CD4-positive, alpha-beta T cell (primary cell): ENCODE measurements at places on chromosomes 6 and 20.

DNA sequence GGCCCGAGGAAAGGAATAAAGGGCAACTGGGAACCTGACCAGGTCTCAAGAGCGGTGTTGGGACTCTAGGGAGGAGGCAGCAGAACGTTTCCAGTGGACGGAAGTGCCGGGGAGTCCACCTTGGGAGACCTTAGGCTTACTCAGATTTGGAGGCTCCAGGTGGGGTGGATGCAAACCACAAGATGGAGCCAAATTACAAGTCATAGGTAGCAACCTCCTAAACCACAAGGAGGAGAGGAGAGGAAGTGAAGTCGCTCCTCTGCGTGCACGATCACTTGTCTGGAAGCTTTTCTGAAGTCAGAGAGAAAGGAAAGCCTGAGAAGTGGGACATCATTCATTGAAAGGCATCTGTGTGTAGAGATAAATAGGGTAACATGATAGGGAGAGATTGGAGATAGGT, 9.3 kb downstream of the HLA-DOA start:
- no peak for DNase-seq

- DNase-seq: no peak
These were observed 432.5 kb downstream of the CD109 start for GRCh38 chr6:74128536-74128935.

DNA sequence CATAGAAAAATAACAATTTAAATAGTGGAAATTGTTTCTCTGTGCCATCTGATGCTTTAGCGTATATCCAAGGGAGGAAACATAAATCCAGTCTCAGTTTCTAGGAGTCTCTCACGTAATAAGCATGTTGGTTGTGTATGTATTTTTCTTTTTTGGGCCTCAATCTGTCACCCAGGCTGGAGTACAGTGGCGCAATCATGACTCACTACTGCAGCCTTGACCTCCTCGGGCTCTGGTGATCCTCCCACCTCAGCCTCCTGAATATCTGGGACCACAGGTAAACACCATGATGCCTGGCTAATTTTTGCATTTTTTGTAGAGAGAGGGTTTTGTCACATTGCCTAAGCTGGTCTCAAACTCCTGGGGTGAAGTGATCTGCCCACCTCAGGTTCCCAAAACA, 78.6 kb upstream of the PLN start:
- no peak for DNase-seq

DNA sequence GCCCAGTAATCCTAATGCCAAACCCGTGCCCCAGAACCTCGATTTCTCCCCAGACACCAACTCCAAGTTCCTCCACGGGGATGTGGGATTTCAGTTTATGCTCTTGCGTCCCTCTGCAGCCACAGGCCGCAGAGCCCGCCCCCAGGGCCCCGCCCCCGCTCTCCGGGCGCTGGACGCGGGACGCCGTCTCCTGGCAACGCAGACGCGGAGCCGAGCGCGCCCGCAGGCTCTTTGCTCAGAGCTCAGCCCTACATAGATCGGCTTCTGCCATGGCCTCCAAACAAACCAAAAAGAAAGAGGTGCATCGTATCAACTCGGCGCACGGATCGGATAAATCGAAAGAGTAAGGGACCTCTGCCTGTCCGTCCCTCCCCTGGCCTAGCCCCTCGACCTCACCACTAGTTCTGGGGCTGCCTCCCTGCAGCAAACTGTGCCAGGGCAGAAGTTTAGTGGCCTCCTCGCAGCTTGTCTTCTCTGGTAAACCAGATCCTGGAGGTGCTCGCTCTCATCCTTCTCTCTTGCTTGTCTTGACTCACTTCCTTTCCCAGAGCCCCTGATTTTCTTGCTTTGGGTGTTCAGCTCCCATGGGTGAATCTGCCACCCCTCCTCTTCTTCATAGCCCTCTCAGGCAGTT, at the start of gene ADGB:
Gene ADGB, plus strand, starts transcription at position 201 of the 634 bp plus-strand sequence. Its CDS starts 69 bp downstream, at position 270.
- peak; percentile 17 for DNase-seq

DNA sequence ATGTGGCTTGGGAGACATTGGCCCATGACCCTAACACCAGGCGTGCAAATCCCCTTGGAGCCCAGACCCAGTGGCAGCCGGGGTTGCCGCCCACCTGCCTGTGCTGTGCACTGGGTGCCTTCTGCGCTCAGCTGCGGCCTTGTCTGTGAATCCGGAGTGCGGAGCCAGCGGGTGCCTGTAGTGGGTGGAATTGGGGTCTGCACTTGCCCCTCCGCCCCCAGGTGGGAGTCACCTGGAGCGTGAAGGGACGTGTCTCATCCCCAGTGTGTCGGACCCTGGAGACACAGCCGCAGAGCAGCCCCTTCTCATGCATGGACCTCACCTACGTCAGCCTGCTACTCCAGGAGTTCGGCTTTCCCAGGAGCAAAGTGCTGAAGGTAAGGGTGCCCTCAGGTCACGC, 22.9 kb upstream of the PYGB start:
- no peak for DNase-seq

GRCh38 chr6:132126150-132126549, 175.0 kb upstream of the CCN2 start:
- DNase-seq: no peak

DNA sequence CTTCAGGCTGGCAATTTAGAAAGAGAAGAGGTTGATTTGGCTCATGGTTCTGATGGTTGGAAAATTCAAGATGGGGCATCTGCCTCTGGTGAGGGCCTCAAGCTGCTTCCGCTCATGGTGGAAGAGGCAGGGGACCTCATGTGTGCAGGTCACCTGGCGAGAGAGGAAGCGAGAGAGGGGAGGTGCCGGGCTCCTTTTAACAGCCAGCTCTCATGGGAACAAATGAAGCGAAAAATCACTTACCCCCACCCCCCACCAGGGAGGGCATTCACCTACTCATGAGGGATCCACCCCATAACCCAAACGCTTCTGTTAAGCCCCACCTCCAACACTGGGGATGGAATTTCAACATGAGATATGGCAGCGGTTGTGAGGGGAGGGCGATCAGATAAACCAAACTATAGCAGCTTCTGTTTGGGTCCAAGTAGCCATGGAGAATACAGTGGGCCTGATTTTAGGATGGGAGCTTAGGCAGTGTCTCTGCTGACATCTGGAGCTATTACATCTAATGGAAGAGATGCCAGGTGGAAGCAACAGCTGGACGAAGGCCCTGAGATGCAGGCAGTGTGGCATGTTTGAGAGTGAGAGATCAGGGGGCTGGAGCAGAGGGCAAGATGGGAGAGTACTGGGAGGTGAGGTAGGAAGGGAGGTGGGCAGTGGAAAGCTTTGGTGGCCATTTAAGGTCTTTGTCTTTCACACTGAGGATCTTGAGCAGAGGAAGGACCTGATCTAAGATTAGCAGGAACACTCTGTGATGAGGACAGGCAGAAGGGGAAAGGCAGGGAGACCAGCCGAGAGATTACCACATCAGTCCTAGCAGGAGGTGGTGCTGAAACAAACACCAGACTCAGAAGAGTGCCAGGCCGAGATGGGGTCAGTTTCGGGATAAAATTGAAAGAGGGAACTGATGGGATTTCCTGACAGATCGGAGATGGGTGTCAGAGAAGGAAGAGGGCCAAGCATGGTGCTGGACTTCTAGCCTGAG, 161.8 kb downstream of the NFATC2 start:
- DNase-seq: no peak

GRCh38 chr20:4544765-4545164, 176.9 kb upstream of the PRND start:
- DNase-seq: no peak

GRCh38 chr6:20692023-20692422, 157.8 kb downstream of the CDKAL1 start:
- DNase-seq: no peak

GRCh38 chr6:83514866-83515466, 2.6 kb downstream of the PRSS35 start:
- DNase-seq: peak; percentile 41
